ENCODE measurements at places on chromosomes 12 and 14. TPM values are rescaled to one million over a fixed set of nuclear protein-coding genes. Genes with fewer than 3 reads are reported as not detected.

DNA sequence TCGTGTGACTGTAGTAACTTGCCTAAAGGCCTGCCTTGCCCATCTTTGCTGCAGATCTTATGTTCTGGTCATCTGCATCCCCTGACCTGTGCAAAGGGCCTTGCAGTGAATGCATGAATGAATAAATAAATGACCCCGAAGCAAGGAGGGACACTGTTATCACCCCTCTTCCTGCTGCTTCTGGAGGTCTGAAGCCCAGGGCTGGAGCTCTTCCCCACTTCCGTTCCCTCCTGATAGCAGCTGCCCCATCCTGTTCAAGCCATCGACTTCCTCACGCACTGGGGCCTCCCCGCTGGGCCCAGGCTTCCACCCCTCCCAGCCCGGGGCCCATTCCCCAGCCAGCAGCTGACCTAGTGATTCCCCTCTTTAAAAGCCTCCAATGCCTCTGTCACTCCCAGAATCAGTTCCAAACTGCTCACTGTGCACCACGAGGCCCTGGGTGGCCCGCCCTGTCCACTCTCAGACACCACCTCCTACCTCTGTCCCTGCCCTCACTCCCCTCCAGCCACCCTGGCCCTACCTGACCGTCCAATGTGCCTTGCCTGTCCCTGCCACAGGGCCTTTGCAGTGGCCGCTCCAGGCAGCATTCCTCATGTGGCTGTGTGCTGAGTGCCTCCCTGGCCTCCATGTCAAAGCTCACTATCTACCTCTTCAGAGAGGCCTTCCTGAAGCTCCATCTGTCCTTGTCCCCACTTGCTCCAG is 78.6 kb downstream of the SCARB1 start:
- DNase-seq: no peak

- no peak for DNase-seq
Measured at GRCh38 chr12:18681818-18682217, 56.0 kb downstream of the PLCZ1 start.

- DNase-seq: no peak
Measured at GRCh38 chr14:83614956-83615355, 1915.0 kb upstream of the FLRT2 start.

DNA sequence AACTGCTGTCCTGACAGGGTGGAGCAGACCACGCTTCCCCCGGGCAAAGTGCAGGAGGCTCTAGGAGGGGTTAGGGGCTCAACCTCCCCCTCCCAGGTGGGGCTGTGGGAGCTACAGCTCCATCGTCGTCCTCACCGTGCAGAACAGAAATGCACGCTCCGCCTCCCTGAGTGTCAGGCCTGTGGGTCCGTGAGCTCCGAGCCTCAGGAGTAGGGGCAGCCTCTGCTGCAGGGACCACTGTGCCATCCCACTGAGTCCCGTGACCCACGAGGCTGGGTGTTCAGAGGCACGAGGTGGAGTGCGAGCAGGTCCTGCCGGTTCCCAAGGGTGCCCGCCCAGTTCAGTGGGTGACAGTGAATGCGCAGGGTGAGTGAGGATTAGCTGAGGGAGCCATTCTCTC is 48.6 kb downstream of the CACNA1C start:
- DNase-seq: no peak

DNA sequence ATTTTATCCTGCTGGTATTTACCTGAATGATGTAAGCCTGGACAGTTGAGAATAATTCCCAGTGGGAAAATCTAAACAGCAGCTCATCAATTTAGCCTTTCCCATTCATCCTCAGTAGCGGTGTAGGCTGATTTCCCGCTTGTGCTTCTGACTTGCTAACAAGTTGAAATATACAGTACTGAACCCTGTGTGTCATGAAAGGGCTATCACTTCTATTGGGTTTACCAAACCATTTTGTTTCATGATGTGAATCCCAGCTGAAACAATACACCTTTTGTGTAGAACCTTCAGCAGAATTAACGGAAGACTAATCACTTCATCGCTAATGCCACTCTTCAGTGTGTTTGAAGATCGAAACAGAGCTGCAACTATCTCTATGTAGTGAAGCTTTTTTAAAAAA is 88.4 kb downstream of the POLR3B start:
- no peak for DNase-seq

- no peak for DNase-seq
Measured at GRCh38 chr12:130421896-130422295, 84.2 kb downstream of the PIWIL1 start.

DNA sequence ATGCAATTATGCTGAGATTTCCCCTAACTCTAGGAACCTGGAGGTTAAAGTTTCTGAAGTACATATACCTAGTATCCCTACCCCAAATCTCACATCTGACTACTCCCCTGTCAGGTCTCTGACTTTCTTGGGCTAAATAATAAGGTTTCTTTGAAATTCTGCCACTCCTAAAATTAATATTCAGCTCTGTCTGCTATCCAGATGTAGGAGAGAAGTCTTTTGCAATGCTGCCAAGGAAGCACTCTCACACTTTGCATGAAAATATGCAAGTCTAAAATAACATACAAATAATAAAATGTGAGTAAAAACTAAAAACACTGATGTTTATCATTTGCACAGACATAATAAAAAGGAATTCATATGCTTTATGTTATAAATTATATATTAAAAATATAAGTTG is 196.9 kb upstream of the LRFN5 start:
- no peak for DNase-seq

- no peak for DNase-seq
Measured at GRCh38 chr14:61418746-61419145, 97.4 kb downstream of the PRKCH start.

- no peak for DNase-seq
Measured at GRCh38 chr14:90345239-90345557, 13.5 kb upstream of the NRDE2 start.

- DNase-seq: no peak
Measured at GRCh38 chr12:129700036-129700435, 203.8 kb downstream of the TMEM132D start.

DNA sequence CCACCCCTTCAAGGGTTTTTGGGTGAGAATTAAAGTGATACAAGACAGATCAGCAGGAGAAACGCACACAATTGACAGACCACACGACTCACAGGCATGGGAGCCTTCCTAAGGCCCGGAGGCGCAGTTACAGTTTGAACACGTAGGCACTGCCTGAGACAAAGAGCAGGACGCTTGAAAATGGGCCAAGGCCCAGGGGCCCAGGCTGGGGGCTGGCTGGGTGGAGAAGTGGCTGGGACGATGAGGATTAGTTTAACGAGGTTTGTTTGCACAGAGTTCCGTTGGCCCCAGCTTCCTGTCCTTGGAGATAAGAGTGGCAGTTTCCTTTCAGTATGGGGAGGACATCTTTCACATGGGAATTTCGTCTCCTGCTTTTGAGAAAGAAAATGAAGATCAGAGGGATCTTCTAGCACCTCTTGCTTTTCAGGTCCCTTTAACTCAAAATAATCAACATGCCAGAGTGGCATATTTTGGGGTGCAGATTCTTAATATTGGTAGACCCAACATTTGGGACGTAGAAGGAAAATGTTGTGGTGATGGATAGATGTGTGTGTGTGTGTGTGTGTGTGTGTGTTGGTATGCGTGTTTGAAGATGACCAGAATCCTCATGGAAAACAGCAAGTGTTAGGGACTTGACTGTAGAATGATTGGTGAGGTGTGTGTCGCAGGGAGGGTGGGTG is 44.6 kb downstream of the DLK1 start:
- no peak for DNase-seq

DNA sequence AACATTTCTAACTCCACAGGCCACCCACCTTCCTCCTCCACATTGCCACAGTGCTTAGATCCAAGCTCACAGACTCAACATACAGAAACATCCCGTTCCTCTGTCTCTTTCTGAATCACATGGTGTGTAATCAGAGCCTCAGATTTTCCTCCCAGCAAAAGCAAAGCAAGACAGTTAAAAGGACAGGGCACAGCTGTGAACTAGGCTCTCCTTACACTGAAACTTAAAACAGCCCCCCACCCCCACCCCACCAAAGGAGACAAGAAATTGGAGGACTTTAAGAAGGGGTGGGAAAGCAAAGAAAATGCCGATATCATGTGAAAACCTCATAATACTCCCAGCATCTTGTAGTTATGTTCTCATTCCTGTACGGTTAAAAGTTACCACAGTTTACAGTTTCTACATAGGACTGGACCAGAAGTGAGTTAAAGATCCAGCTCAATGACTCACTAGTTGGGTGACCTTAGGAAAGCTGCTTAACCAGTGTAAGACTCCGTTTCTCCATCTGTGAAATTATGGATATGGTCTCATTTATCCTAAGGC is 4.8 kb downstream of the YBX3 start:
- peak; percentile 68 for DNase-seq

Gene ACACB
- 27.3 TPM for polyA plus RNA-seq

All from left renal cortex interstitium (tissue), 4 donors.